ENCODE measurements at places on chromosomes 6 and 20. TPM values are rescaled to one million over a fixed set of nuclear protein-coding genes. Genes with fewer than 3 reads are reported as not detected.

GNRH2 gene
- not detected for total RNA-seq

ANGPT4 gene
- 0.07 TPM for total RNA-seq

NRM gene
- total RNA-seq, result 11.9 TPM

NPBWR2 gene
- total RNA-seq, result 1.3 TPM

PACRG gene
- total RNA-seq, result not detected

GPANK1 gene
- total RNA-seq, result 23.5 TPM

CNBD2 gene
- 6.0 TPM for total RNA-seq

TMC2 gene
- 0.14 TPM for total RNA-seq

MTFR2 gene
- total RNA-seq, result 5.6 TPM

TSHZ2 gene
- 15.6 TPM for total RNA-seq

TCP11 gene
- not detected for total RNA-seq

GABRR1 gene
- not detected for total RNA-seq

ADGB gene
- total RNA-seq, result not detected
